ENCODE measurements at places on chromosomes 3 and 15.

GRCh38 chr3:10496121-10496863 is 9.1 kb downstream of the ATP2B2 start:
- DNase-seq: no peak

DNA sequence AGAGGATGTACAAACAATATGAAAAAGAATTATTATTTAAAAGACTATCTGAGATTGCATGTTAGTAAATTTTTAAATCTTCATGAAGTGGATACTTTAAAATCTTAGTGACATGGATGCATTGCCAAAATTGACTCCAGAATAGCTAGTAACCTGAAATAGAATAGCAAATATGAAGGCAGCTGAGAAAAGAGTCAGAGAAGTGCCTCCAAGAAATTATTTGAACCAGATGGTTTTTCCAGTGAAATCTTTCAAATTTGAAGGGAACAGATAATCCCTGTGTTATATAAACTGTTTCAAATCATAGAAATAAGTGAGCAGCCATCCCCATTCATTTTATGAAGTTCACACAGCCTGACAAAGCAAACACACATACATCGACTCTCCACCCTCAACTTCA is 29.6 kb downstream of the FSIP1 start:
- no peak for DNase-seq

DNA sequence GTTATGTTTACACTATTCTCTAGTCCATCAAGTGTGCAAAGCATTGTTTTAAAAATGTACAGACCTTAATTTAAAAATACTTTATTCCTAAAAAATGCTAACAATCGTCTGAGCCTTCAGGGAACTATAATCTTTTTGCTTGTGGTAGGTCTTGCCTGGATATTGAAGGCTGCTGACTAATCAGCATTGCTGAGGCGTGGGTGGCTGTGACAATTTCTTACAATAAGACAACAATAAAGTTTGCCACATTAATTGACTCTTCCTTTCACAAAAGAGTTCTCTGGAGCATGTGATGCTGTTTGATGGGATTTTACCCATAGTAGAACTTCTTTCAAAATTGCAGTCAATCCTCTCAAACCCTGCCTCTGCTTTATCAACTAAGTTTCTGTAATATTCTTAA is 384.0 kb upstream of the TGFBR2 start:
- no peak for DNase-seq

- no peak for DNase-seq
Measured at GRCh38 chr15:46997501-46997900, 719.8 kb upstream of the SEMA6D start.

- no peak for DNase-seq
Measured at GRCh38 chr3:140292684-140293083, 357.7 kb downstream of the CLSTN2 start.

DNA sequence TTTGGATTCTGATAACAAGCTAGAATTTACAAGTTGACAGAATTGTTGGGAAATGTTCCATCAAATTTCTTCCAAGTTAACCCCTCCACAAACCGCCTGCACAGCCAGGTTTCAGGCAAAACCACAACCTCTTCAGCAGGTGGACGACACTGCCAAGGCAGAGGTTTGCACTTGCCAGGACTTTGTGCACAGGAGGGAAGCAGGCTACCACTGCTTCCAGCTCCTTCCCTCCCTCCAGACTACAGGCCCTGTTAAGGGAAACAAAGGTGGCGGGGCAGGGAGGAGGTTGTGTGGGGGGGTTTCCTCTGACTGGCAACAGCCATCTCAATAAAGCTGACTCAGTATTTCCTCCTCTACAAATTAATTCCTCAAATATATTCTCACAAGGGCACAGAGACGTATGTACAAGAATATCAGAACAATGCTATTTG is 42.2 kb downstream of the TBC1D2B start:
- DNase-seq: no peak

- no peak for DNase-seq
Measured at GRCh38 chr3:187880441-187880840, 135.2 kb upstream of the BCL6 start.

GRCh38 chr3:42610976-42611375 is 10.5 kb downstream of the NKTR start:
- DNase-seq: no peak

- DNase-seq: no peak
Measured at GRCh38 chr3:141699897-141700296, 38.2 kb upstream of the RNF7 start.

DNA sequence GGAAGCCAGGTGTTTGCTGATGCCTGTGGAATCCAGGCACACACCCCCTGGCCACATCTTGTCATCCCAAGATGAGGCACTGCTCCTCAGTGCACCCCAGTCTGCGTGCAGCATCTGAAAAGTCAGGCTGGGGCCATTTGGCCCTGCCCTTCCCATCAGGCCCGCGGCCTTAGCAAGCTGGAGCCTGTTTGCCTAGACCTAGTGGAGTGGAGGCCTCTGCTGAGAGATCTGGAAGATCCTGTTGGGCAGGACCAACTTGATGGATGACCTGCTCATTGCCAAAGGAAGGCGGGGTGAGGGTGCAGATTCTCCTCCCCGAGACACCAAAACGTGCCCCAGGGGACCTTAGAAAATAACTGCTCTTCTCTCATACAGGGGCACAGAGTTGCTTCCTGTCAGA is 220.2 kb downstream of the SHQ1 start:
- no peak for DNase-seq

DNA sequence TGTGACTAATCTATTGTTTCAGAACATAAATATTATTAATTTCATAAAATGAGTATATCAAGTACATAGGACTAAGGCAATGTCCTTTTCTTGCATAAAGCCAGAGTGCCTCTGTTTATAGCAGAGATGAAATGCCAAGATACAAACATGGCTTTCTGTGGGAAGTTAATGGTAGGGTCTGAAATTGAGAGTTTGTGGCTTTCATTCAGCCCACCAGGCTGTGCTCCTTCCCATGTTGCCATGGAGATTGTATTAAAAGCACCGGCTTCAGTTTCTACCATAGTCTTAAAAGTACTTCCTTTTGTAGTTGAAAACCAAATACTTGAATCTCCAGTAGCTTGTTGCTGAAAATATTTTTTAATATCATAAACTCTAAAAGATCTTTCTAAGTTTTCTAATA is 114.0 kb downstream of the LRRC28 start:
- no peak for DNase-seq

- DNase-seq: no peak
Measured at GRCh38 chr3:48561045-48561736, 2.4 kb downstream of the UCN2 start.

- DNase-seq: no peak
Measured at GRCh38 chr15:38885001-38885400, 320.4 kb upstream of the RASGRP1 start.

GRCh38 chr3:123330441-123330991 is 118.4 kb downstream of the ADCY5 start:
- DNase-seq: no peak

GRCh38 chr15:36334059-36334458 is 245.4 kb upstream of the CDIN1 start:
- no peak for DNase-seq
